Stimulated activated CD4-positive, alpha-beta T cell treated with anti-CD3 and anti-CD28 coated beads, TNF-alpha, amount 100 ng/mL, for 1 hour (primary cell): ENCODE measurements at places on chromosomes 6 and 20.

DNA sequence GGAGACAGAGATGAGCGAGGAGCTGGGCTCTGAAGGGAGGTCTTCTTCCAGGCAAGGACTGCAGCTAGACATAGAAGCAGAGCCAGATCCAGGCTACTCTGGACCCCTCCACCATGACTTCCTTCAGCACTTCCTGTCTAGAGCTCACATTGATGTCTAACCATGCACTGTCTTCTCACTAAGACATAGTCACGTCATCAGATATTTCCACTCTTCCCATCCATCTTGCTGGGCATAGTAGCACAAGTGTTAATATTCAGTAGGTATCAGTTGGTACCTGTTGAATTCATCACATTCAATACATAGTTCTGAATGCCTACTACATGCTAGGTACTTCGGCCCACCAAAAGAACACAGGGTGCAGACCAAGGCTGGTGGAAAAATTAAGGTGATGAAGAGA is 2.9 kb downstream of the HLA-DMA start:
- DNase-seq: no peak

DNA sequence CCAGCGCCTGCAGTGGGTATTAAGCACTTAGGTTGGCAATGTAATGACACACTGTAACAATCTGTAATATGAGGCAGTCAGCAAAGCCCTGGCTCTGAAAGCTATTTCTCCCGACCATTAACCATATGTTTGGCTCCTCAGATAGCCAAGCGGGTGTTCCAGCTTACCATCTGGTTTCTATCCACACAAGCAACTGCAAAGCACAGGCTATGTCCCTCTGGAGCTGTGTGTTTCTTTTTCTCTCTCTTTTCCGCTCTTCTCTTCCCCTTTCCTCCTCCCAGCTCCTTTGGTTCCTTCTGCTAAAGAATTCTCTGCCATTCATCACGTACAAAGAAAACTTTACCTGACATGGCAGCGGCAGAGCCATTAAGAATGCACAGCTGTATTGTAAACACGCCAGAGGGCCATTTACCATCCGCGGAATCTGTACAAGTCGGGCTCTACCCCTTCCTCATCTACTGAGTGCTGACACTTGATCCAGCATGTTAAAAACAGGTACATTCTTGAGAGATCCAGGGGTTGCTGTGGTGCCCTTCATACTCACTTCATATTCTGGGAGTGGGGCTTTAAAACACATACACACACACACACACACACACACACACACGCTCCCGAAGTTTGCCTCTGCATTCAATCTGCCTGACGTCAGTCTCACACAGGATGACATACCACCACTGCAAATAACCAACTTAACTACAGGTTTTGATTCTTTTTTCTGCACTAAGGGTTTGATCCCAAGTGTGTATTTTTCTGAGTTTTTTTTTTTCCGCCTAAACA is 77.2 kb downstream of the BACH2 start:
- no peak for DNase-seq

GRCh38 chr6:134722200-134722870 is 227.6 kb downstream of the ALDH8A1 start:
- DNase-seq: no peak

DNA sequence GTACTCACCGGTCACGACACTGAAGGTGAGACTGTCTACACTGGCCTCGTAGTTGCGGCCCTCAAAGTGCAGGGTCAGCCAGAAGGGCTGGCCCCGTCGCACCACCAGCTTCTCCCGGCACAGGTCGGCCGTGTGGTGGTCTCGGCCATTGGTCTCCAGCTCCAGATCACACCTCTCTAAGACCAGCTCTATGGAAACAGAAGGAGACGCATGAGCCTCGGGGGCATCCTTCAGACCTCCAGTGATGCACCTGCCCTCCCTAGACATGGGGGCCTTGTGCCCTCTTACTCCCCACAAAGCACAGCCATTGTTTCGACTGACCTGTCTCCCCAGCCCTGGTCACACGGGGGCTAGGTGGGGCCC is 3.7 kb downstream of the TGM2 start:
- no peak for DNase-seq

GRCh38 chr6:161590961-161591627 is 317.2 kb upstream of the AGPAT4 start:
- DNase-seq: no peak

GRCh38 chr20:57210054-57210910 is 56.2 kb downstream of the BMP7 start:
- DNase-seq: no peak

DNA sequence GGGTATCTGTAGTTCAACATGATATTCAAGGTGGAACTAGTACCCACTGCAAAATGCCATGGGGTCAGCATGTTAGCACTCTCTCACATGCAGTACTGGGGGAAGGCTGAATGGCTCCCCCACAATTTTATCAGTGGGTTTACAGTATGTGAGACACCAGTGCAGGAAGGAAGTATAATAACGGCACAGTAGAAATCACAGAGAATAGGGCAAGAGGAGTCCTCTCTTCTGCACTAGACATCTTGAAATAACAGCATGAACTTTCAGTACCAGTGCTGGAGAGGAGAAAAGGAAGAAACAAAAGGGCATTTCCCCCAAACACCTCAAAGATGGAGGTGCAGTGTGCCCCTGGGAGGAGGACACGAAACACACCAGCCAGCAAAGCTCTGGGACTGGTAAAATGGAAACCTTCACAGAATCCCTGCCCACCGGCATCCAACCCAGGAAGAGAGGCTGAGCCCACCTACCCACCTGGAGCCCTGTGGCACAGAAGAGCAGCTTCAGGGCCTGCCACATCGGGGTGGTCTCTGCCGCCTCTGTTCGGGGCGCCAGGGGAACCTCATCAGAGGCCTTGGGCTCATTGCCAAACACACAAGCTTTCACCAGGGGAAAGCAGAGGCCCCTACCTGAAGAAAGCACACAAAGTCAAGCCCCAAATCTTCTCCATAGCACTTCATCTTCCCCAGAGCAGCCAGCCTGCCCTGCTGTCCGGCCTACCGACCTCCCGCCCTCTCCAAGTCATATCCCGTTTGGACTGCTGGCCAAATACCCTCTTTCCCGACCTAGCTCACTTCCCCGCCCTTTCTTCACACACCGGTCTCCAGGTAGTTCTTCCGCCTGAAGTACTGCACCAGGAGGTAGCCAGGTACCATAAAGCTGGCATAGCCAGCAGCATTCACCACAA is 1.2 kb downstream of the SLC35B2 start:
- DNase-seq: no peak

DNA sequence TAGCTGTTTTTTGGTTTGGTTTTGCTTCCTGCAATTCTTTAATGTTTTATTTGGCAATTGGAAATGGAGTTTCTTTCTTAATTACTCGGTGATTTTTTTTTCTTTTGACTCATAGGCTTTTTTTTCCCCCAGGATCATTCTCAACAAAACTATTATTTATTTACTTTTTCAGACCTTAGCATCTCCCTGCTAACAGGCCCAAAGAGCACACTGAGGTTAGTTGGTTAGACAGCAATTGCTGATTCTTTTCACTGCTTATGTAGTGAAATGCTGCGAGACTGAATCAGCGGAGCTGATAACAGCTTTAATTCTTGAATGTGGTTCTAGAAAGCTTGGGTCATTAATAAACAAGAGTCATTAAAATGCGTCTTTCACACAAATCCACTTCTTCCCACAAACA is 79.1 kb upstream of the ZFP64 start:
- DNase-seq: no peak

DNA sequence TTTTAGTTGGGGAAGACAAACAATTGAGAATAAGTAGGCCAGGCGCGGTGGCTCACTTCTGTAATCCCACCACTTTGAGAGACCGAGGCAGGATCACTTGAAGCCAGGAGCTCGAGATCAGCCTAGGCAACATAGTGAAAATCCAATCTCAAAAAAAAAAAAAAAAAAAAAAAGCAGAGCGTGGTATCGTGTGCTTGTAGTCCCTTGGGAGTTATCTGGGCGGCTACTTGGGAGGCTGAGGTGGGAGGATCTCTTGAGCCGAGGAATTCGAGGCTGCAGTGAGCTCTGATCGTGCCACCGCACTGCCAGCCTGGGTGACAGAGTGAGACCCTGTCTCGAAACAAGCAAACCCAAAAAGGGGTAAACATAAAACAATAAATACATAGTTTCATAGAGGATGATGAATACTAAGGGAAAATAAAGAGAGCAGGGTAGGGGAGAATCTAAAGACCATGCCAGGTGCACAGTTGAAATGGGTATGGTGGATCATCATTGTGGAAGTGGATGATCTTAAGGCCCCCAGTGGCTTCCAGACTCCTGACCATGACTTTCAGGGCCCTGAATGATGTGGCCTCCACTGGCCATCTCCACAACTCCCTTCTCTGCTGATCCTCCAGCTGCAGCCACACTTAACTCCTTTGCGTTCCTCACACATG is 947 bp downstream of the POFUT1 start:
- no peak for DNase-seq

DNA sequence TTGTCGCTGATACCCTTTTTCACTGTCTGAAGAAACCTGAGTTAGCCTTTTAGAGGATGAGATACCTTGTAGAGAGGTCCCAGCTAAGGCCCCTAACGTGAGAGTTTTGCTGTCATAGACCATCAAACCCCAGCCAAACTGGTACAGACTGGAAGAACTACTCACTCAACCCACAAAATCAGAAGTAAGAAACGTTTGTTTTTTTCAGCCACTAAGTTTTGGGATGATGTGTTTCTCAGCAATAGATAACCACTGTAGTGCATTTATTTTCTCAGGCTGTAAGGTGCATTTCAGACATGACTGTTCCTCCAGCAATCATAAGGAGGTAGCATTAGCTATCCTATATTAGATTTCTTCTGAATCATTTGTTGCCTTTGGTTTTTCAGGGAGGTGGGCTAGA is 407.3 kb upstream of the FLRT3 start:
- no peak for DNase-seq

DNA sequence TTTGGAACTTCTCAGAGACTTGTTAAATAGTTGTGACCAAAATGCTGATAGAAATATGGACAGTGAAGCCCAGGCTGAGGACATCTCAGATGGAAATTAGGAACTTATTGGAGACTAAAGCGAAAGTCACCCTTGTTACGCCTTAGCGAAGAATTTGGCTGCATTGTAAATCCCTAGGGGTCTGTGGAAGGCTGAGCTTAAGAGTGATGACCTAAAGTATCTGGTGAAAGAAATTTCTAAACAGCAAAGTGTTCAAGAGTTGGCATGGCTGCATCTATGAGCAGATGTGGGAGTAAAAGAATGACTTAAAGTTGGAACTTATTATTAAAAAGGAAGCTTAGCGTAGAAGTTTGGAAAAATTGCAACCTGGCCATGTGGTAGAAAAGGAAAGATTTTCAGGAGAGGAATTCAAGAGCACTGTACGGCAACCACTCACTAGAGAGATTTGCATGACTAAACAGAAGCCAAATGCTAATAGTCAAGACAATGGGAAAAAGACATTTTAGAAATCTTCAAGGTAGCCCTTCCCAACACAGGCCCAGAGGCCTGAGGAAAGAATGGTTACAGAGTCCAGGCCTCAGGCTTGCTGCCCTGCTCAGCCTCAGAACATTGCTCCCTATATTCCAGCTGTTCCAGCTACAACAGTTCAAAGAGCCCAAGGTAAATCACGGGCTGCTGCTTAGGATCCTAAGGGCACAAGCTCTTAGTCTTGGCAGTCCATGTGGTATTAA is 61.6 kb upstream of the TNFRSF21 start:
- DNase-seq: no peak

- no peak for DNase-seq
Observed at GRCh38 chr20:62240020-62240685, 1.8 kb downstream of the OSBPL2 start.

DNA sequence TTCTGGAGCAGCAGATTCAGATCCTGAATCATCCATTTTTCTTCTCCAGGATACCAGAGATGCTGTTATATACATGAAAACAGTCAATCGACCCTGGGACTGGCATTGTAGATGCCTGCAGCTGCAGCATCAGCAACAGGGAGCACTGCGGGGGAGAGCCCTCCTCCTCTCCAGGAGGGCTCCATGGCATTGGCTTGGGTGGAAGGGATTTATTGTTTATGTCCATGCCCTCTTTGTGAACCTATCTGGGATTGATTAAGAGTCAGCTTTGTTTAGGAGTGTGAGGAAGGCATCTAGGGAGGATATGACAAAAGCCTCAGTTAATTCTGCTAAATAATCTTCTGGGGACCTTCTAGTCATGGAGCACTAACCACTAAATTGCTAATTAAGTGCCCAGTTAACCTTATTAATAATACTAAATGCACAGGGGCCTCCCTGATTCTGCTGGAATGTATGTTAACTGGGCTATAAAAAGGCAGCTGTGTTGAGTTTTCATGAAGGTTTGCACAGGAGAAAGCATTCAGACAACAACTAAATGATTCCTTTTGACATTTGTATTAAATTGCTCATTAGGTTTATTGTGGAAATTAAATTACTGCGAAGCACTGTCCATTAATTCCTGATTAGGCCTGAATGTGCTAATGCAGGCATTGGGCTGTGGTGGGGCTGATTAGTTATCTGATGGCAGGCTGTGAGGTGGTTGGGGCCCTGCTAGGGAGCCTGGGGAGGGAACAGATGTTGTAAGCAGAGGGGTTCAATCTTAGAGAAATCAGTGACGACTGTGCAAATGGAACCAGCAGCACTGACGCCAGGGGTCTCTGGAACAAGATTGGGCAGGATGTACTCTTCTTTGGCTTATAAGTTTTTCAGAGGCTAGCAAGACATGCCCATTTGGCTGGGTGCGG is 57.6 kb downstream of the IMPG1 start:
- no peak for DNase-seq

- no peak for DNase-seq
Observed at GRCh38 chr6:119100115-119100514, 21.7 kb upstream of the FAM184A start.

- no peak for DNase-seq
Observed at GRCh38 chr6:109820706-109821350, 129.7 kb downstream of the FIG4 start.

- no peak for DNase-seq
Observed at GRCh38 chr6:28531479-28532128, 5.9 kb downstream of the GPX5 start.

GRCh38 chr6:129359811-129360681 is 349.9 kb downstream of the ARHGAP18 start:
- no peak for DNase-seq

DNA sequence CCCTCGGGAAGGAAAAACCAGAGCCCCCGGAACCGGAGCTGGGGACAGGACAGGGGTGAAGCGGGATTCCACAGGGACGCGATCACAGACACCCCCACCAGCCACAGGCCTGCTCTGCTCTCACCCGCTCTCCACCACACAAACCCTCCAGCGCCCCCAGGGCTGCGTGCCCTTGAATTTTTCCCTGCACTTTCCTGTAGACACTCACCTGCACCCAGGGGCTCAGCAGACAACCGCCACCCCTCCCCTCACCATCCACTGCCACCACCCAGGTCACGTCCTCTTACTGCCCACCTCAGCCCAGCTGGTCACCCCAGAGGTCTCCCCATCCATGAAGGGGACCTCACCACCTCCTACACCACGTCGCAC is 631 bp downstream of the ULBP2 start:
- no peak for DNase-seq

GRCh38 chr6:5308066-5308465 is 46.8 kb downstream of the FARS2 start:
- no peak for DNase-seq

- no peak for DNase-seq
Observed at GRCh38 chr6:117927866-117928265, 20.8 kb downstream of the SLC35F1 start.

GRCh38 chr6:18154507-18155149 is at the start of gene TPMT:
TPMT (minus strand) TSS chr6:18155077; CDS start chr6:18149127, 5,950 bp downstream.
- no peak for DNase-seq
